ENCODE measurements at places on chromosomes 4 and X.

DNA sequence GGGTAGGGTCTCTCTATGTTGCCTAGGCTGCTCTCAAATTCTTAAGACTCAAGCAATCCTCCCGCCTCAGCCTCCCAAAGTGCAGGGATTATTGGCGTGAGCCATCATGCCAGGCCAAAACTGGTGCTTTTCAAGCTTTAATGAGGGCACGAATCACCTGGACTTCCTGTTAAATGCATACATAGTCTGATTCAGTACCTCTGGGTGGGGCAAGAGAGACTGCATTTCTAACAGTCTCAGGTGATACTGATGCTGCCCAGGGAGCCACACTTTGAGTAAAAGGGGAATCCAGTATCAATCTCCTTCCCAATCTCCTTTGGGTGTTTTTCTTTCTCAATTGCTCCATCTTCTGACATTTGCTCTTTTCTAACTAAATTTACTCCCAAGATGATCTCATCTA is 96.5 kb downstream of the SH3RF1 start:
- DNase-seq = no peak

- peak; percentile 54 for DNase-seq
Measured at GRCh38 chrX:9955506-9955905, 11.7 kb upstream of the CLDN34 start.

- DNase-seq = no peak
Measured at GRCh38 chrX:153909980-153910360, 5.5 kb downstream of the AVPR2 start.

GRCh38 chr4:40055511-40055862 is 1.2 kb upstream of the N4BP2 start:
- no peak for DNase-seq

DNA sequence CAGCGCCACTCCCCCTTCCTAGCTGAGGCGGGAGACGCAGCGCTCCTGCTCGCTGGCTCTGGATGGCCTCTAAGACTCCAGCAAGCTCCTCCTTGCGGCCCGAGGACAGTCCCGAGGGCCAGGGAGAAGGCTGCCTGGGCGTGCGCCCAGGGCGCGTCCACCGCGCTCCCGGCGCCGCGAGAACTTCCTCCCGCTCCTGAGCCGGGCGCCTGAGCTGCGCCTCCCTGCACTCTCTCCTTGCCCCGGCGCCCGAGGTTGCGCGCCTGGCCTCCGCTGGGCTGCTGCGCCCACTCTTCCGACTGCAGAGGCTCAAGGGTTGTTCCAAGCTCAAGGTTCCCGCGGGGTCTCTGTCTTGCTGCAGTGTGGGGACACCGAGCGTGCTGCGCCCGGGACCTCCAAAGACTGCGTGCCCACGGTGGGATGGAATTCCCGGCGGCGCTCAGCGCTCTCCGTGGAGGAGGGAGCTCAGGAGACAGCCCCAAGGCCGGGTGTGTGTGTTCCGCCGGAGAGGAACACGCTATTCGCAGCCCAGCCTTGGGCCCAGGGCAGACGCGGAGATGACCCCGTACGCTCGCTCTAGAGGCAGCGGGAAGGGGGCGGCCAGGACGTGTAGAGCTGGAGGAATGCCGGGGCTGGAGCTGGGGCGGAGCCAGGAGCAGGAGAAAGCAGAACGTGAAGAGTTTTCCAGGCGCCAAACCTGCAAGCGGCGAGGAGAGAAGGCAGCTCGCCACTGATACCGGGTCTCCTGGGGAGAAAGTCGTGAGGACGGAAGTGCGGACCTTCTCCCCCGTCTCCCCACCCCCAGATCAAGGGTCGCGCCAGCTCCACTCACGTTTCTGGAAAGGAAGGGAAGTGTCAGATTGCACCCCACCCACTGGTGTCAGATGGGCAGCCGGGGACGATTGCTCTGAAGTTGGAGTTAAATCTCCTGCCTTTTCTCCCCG is at the start of gene ARHGAP6:
ARHGAP6 (minus strand) TSS at position 753 of the 944 bp plus-strand sequence. CDS start 1,092 bp downstream, outside the sequence.
- peak; percentile 62 for DNase-seq

DNA sequence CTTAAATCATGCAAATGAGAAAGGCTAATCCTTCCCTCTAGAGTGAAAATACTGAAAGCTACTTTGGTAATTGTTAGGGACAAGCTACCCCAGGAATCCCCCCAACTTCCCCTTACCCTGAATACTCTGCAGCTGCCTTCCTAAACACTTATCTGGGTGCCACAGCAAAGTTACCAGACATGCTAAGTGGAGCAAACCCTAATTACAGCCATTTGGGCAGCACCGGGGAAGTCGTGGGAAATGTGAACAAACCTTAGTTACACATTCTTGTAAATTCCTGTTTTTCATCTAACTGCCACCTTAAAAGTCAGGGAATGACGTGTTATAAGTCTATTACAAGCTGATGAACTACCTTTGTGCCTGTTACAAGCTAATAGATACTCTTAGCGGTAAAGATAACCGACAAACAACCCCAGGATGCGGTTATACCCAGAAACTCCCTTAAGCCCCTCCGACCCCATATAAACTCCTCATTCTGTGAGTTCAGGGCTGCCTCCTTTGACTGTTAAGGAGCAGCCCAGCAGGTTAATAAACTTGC is 66.0 kb upstream of the PLAC8 start:
- DNase-seq = no peak

DNA sequence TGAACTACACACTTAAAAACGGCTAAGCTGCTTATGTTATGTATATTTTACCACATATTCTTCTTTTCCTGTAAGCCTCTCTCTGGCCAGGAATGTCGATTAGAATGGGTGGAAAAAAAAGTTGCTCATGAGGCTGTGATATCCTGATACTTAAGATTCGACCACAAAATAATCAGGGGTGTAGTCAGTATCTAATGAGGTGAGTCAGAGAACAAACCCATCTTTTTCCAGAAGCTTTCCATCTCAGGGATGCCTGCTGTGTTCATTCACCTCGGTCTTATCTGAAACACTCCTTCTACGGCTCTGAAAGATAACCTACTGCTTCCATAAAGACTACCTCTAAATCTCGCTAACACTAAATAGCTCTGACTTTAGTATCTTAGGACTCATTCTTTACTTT is 142.7 kb upstream of the MAP3K15 start:
- peak; percentile 34 for DNase-seq

DNA sequence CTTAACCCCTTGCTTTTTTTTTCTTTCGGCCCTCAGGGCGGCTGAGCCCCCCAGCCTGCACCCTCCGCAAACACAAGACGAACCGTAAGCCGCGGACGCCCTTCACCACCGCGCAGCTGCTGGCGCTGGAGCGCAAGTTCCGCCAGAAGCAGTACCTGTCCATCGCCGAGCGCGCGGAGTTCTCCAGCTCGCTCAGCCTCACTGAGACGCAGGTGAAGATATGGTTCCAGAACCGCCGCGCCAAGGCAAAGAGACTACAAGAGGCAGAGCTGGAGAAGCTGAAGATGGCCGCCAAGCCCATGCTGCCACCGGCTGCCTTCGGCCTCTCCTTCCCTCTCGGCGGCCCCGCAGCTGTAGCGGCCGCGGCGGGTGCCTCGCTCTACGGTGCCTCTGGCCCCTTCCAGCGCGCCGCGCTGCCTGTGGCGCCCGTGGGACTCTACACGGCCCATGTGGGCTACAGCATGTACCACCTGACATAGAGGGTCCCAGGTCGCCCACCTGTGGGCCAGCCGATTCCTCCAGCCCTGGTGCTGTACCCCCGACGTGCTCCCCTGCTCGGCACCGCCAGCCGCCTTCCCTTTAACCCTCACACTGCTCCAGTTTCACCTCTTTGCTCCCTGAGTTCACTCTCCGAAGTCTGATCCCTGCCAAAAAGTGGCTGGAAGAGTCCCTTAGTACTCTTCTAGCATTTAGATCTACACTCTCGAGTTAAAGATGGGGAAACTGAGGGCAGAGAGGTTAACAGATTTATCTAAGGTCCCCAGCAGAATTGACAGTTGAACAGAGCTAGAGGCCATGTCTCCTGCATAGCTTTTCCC is 3.4 kb downstream of the MSX1 start:
- DNase-seq = no peak

DNA sequence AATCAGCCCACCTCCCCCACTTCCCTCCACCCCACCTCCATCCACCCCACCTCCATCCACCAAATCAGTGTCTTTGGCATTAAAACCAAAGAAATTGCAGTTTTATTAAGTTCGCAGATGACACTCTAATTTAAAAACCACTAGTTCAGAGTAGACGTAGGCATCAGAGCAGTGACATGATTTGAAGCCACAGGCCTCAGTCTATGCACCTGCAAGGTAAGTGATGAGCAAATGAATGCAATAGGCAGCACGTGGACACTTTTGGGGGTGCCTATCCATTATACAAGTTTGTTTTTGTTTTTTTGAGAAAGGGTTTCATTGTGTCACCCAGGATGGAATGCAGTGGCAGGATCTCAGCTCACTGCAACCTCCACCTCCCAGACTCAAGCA is 88.0 kb upstream of the TRIM2 start:
- no peak for DNase-seq

DNA sequence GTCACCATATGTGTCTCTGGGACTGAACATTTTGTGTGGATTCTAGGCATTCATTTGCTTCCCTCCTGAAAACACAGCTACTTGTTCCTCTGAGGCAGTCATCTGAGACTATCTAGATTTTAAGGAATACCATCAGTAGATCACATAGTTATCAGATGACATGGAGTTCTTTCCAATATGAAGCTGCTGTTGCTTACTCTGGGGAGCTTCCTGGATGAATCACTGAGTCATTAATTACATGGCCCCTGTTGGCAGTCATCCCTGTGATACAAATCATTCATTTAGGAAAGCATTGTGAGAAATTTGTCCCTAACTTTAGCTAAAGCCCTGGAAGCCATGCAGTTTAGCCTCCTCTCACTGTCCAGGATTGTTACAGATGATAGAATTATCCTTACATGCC is 98.2 kb upstream of the ARSJ start:
- DNase-seq = peak; percentile 93

GRCh38 chr4:112448306-112449132 is 67.5 kb downstream of the NEUROG2 start:
- peak; percentile 55 for DNase-seq

DNA sequence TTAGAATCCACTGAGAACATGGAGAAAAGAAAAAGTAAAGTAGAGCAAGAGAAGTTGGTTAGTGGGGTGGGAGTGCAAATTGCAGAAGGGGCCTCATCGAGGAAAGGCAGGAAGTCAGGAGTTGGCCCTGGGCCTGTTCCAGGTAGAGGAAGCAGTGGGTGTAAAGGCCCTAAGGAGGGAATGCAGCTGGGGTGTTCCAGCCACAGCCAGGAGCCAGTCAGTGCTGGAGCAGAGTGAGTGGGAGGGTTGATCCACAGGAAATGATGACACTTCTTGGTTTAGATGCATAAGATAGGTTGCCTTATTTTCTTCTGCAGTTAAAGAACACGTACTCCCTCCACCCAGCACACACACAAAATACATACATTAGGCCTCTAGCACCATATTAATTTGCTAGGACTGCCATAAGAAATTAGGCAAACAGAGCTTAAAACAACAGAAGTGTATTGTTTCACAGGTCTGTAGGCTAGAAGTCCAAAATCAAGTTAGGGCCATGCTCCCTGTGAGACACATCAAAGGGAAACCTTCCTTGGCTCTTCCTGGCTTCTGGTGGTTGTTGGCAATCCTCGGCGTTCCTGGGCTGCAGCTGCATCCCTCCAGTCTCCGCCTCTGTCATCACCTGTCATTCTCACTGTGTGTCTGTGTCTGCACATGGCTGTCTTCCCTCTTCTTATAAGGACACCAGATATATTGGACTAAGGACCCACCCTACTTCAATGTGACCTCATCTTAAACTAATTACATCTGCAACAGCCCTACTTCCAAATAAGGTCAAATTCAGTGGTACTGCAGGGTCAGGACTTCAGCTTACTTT is 205.9 kb downstream of the AASDH start:
- peak; percentile 5 for DNase-seq

Measured in EL (cell line).